Activated naive CD8-positive, alpha-beta T cell treated with anti-CD3 and anti-CD28 coated beads for 36 hours (primary cell): ENCODE measurements at places on chromosomes 4 and X. TPM values are rescaled to one million over a fixed set of nuclear protein-coding genes. Genes with fewer than 3 reads are reported as not detected.
A peak's percentile ranks its signal among the peaks of the same experiment; 100 is the strongest.

DNA sequence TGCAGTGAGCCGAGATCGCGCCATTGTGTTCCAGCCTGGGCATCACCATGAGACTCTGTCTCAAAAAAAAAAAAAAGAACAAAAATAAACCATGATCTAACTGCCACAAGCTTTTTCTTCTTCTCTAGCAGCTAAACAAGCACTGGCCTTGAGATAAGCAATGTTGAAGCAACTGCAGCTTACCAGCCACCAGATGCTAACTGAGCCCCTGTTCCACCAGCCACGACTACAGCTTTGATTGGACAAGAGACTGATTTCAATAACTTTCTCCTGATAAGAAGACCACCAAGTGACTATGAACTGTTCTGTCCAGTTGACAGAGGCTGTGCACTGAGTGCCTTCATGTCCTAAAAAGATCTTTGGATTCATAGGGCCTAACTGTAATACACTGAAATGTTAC, 58.5 kb downstream of the DCTD start:
- DNase-seq, result no peak

The NMU gene
- total RNA-seq, result 0.56 TPM

The S100G gene
- total RNA-seq, result not detected

The ASB5 gene
- not detected for total RNA-seq

The NLRP2B gene
- not detected for total RNA-seq

DNA sequence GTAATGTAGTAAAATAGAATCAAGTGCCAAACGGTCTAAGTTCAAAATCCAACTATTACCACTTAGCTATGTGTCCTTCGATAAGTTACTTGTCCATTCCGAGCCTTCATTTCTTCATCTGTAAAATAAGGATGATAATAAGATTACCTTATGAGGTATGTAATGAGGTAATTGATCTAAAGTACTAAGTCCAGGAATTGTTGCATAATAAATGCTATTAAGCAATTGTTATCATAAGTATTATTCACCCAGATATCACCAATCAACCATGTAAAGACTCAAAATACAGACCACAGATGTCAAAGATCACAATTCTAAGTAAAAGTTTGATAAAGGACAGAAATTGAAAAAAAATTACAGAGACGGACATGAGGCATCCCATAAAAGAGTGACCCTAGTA, 168.4 kb upstream of the POU3F4 start:
- no peak for DNase-seq

DNA sequence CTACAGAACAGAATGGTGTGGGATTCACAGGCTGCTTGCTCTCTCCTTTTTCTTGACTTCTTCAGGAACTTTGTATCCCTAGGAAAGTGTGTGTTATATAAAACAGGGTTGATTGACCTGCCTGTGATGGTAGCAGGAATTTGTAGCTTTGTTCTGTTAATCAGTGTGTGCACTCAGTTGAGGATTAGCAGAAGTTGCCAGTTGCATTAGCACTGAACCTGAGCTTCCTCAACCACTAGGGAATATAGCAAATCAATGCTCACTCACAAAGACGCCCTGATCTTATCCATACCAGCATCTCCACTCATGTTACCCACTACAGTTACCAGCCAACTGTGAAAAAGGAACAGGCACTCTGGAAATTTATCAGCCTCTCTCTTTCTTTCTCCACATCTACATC, 319.1 kb upstream of the EMCN start:
- no peak for DNase-seq

The NOX1 gene
- not detected for total RNA-seq

GRCh38 chrX:40506201-40506985, 74.4 kb upstream of the ATP6AP2 start:
- DNase-seq, result no peak

The FGF13 gene
- not detected for total RNA-seq

The GPR82 gene
- total RNA-seq, result 0.14 TPM

The GSX2 gene
- total RNA-seq, result not detected

The CLTRN gene
- total RNA-seq, result 0.80 TPM

The NDP gene
- total RNA-seq, result not detected

GRCh38 chr4:66178906-66179305, 508.6 kb upstream of the EPHA5 start:
- no peak for DNase-seq

GRCh38 chr4:78720994-78721677, 55.0 kb upstream of the BMP2K start:
- DNase-seq, result peak; percentile 51

- DNase-seq, result no peak
These were observed 99.9 kb upstream of the MAOA start for GRCh38 chrX:43556207-43556606.

GRCh38 chrX:120823556-120823955, 52.1 kb downstream of the CT47B1 start:
- no peak for DNase-seq

GRCh38 chr4:101846550-101846949, 56.0 kb downstream of the BANK1 start:
- DNase-seq, result no peak

DNA sequence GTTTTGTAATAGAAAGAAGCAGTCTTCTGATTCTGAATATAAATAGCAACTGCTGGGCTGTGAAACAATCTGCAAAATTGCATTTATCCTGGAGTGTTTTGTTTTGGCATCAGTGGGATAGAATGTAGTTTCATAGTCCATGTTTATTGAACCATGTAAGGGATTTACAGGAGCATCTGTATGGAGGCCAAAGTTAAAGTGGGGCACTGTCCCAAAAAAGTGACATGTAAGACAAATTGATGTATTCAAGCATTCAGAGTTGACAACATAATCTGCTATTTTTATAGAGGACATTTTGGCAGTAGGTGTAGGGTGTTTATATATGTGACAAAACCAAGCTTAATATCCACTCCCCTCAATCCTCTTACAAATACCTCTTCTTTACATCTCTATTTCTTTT, 200.5 kb upstream of the ANK2 start:
- DNase-seq, result no peak

The SLIT2 gene
- total RNA-seq, result not detected

- DNase-seq, result no peak
These were observed 1393.4 kb downstream of the STIM2 start for GRCh38 chr4:28254003-28254402.

- no peak for DNase-seq
These were observed 373.1 kb downstream of the STPG2 start for GRCh38 chr4:97770222-97770621.

- DNase-seq, result no peak
These were observed 886.9 kb downstream of the FAM133A start for GRCh38 chrX:94560930-94561329.

GRCh38 chr4:172650758-172651530, 517.7 kb upstream of the GALNT7 start:
- DNase-seq, result no peak

GRCh38 chr4:94798808-94799207, 41.1 kb downstream of the BMPR1B start:
- DNase-seq, result no peak

GRCh38 chr4:7252510-7253340, 60.4 kb downstream of the SORCS2 start:
- DNase-seq, result no peak

DNA sequence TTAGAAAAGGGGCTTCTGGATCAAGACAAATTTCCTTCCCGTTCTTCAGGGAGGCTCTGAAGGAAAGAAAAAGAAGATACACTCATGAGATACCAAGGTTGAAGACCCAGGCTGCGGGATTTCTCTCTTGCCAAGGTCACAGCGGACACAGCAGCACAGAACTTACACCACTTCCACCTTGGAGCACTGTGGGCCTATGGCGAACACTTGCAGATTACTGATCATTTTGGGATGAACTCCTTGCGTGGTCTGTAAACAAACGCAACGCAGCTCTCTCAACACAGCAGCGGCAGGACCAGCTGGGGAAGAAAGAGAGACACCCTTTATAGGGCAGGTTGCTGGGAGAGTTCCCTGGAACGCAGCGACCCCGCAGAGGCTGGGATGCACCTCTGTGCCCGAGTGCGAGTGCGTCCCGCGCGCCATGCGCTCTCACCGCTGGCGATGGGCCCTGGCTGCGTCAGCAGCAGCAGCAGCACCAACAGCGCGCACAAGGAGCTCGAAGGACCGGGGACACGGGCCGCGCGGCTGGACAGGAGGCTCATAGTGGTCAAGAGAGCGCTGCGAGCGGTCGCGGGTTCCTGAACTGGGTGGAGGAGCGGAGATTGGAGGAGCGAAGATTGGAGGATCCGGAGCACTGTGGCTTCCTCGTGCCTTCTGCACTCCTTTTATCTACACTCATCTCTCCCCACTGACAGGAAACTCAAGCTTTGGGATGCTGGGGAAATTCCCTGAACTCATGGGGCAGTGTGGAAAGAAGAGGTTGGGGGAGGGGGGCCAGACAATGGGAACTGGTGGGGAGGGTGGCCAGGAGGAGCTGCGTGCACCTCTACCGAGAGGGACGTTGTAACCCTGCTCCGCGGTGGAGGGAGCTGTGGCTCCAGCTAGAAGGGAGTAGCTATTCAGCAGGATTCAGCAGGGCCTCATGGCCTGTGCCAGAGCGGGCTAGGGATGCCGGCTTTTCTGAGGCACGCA, at the start of gene CXCL5:
TSS of gene CXCL5 (minus strand) at position 638 of the 972 bp plus-strand sequence. CDS start at position 542, 96 bp downstream.
- DNase-seq, result no peak

DNA sequence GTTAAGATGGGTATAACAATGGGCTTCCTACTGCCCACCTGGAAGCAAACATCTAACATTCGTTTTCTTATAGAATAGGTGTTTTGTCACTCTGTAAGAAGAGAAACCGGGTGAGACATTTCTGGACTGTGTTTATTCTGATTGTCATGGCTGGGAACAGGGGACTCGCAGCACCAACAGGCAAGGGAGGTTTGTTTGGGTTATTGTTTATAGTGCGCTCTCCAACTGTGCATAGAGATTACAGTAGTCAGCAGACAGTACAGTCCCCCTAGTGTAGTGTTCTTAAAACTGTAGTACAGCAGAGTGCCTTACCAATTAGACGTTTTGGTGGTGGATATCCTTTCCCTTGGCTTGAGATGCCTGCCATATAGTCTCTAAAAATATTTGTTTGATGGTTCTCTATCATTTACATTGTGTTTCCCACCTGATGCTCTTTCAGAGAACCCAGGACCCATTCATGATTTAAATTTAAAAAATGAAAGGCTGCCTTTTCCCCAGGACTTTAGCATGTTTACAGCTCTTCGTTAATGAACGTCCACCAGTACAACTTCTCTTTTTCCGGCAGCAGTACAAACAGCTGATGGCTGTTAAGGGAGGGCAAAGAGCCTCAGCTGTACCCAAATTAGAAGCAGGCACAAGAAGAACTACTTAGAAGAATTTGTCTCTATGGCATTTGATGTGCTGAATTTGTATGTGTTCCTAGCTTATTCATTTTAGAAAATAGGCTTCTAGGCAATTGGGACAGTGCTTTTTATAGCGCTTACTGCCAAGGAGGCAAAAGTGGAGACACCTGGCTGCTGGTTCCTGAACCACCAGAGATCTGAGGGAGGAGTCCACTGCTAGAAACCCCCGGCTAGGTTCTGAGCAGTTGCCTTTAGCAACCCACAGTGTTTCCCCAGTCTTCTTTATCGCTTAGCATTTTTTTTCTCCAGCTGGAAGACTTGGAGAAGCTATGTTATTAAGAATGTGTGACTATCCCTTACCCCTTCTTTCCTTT, 1.0 kb upstream of the RNF150 start:
- no peak for DNase-seq

DNA sequence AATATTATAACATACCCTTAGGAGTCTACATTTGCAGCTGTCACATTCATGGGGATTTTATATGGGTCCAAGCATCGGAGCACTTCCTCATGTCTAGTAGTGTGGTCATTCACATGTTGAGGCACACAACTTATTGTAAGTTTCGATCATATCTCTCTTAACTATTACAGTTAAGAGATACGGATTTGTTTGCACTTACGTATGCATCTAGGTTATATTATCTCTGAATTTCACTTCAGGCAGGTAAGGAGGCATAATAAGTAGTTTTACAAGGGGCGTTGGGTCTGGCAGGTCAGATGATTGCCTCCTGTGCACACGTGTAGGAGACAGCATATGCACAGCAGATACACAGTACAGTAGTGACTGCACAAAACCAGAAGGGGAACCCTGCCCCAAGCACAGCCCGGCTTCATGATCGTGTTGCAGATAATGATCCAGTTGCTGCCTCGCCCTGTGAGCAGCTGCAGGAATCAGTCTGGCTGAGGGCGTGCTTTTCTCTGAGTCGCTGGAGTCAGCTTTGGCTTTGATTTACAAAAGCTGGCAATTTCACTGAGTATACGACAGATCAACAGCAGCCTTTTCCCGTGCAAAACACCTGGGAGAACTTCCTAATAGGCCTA, 302.9 kb upstream of the GATB start:
- DNase-seq, result no peak

The NEXMIF gene
- total RNA-seq, result 1.1 TPM

- DNase-seq, result no peak
These were observed 1056.7 kb downstream of the STIM2 start for GRCh38 chr4:27917381-27917780.

The FAM133A gene
- total RNA-seq, result not detected

DNA sequence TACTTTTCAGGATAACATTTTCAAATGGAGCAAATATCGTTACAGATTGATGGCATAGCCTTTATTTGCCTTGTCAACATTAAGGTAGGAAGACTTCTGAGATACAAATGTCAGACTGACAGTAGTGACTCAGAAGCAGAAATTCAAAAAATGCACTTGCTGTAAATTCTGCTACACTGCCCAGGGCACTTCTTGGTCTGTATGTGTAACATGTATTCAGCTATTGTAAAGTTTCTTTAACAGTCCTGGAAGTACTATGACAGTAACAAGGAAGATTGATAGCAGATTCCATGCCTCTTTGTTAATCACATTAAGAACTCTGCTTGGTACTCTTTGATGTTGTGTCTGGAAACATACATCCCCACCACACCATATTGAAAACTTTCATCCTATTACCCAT, 69.6 kb upstream of the PCDH18 start:
- no peak for DNase-seq

DNA sequence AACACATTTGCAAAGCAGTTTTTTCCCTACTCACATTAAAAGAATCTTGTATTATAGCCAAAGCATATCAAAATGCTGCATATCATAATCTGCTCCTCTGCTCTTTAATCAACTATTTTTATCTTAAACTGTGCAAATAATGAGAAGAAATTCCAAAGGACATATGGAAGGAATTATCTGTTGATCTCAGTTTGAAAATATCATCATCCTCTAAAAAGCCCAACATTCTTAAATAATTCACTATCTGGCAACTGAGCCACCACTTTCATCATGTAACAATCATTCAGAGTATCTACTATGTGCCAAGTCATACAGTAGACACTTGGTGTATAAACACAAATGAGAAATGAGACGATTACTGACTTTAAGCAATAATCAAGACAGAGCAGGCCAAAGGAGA, 63.0 kb downstream of the PRSS12 start:
- no peak for DNase-seq

- no peak for DNase-seq
These were observed 193.9 kb downstream of the ANAPC10 start for GRCh38 chr4:144903953-144904711.

- DNase-seq, result no peak
These were observed 108.2 kb downstream of the EGF start for GRCh38 chr4:110020646-110021443.

The FGFBP2 gene
- total RNA-seq, result 8.6 TPM

DNA sequence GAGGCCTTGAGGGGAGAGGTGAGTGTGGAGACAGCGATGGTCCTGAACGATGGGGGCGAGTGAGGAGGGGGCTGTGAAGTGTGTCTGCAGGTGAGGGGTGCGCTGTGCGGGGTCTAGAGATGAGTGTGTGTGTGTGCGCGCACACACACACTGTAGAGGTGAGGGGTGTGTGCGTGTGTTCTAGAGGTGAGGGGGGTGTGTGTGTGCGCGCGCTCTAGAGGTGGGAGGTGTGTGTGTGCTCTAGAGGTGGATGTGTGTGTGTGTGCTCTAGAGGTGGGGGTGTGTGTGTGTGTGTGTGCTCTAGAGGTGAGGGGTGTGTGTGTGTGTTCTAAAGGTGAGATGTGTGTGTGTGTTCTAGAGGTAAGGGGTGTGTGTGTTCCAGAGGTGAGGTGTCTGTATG, 574 bp downstream of the BST1 start:
- DNase-seq, result no peak
